Activated T-cell treated with anti-CD3 and anti-CD28 coated beads for 24 hours (primary cell): ENCODE measurements at places on chromosomes 12 and 14.

GRCh38 chr12:109302358-109302757 lies 6.7 kb downstream of the FOXN4 start:
- no peak for DNase-seq

DNA sequence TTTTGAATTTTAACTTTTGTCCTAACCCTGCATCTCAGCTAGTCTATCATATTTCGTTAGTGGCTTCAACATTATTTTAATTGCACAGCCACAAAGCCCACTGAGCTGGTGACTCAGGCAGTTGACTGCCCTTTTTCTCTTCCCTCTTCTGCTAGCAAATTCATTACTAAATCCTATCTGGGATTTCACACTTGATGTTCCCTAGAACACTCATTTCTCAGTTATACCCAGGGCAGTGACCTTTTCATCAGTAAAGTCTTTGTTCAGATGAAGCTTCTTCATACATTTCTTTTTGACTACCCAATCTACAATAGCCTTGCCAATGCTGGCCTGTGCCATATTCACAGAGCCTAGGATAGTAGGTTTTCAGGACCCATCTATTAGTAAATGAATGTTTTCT lies 107.0 kb downstream of the ATXN7L3B start:
- DNase-seq: no peak

- DNase-seq: no peak
Observed at GRCh38 chr12:28882444-28882843, 266.6 kb upstream of the FAR2 start.

DNA sequence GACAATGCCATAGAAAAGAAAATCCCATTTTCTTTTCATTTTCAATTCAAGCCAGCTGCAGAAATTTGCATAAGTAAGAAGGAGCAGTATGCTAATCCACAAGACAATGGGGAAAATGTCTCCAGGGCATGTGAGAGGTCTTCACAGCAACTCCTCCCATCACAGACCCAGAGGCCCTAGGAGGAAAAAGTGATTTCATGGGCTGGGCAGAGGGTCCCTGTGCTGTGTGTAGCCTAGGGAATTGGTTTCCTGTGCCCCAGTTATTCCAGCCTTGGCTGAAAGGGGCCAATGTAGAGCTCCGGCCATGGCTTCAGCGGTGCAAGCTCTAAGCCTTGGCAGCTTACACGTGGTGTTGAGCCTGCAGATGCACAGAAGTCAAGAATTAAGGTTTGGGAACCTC lies 211.4 kb downstream of the CCDC59 start:
- DNase-seq: no peak

- no peak for DNase-seq
Observed at GRCh38 chr12:116293687-116294453, 16.4 kb upstream of the MED13L start.

- DNase-seq: no peak
Observed at GRCh38 chr12:49702676-49703215, 4.5 kb downstream of the FMNL3 start.

DNA sequence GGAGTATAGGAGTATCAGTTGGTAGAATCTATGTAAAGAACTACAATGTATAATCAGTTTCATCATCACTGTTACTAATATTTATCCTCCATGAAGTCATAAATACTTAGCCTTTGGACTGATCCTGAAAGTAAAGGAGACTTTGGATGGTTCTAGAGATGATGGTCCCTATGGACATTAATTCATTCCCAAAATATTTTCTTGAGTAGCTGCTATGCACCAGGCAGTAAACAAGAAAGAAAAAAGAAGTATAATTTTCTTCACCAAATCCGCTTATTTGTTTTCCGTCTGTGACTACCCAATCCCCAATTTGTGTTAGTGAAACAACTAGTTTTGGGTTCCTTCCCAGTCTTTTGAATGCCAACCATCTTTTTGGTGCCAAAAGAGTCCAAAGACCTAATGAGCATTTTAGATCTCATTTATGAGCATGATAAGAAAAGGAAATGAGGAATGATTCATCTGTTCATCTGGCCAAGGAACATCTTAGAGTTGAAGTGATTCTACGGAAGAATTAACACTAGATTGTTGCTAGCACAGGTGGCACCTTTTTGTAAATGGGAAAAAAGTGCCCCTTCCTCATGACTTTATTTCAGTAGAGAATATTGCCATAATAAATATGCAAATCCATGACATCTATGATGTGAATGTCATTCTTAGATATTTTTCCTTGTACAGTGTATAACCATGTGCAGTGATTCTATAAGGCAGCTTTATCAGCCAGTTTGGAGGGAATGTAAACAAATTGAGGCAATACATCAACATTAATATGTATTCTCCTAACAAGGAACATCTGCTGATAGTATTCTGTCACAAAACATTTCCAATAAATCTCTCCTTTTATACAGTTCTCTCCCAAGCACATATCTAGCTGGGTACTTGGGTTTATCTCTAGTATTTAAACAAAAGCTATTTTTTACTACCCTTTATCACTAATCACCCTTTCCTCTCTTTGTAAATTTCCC lies 85.1 kb upstream of the CCDC91 start:
- no peak for DNase-seq

DNA sequence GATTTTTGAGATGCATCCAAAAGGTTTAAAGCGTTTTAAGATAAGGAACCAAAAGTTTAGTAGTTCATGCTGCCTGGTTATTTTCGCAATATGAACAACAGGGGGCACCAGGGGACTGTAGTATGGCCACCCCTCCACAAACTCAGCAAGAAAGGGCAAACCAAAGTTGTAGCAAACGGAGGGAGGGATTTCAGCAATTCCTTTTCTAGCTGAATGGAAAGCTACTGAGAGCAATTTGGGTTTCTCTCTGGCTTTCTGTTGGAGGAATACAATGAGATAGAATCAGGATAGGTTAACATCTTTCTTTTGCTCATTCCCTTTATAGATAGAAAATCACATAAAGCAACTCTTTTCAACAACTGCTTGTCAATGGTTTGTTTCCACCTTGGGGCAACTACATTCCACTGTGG lies 62.5 kb downstream of the DRAM1 start:
- DNase-seq: peak; percentile 27

GRCh38 chr12:100674036-100674888 lies 100.8 kb downstream of the GAS2L3 start:
- DNase-seq: no peak

DNA sequence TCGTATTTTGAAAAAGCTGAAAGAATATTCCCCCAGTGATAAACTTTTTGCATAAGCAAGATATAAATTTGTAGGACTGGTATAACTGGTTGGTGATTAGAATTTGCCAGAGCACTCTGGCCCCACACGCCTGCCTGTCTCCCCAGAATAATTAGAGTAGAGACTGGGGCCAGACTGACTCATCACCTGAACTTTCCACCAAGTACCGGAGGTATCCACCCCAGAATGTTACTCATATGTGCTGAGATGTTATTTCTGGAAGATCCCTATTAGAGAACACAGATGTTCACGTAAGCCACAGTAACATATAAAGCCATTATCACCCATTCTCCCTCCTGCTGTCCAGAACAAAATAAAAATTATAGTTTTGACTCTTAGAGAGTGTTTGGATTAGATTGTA lies 49.5 kb upstream of the PIWIL1 start:
- DNase-seq: no peak

DNA sequence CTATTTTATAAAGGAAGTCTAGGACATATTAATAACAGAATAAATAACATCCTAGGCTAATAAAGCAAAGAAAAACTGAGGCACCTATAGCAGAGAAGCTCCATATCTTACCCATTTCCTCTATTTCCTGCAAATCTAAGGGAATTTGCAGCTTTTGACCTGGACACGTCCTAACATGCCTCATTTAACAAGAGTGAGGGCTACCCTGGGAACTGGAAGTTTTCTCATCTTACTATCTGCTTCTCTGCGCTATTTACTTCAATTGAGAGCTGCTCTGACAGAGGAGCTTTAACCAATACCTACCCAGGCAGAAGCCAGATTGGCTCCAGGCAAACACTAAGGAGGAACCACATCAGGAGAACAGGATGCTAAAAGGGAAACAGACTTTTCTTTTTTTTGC lies 5.7 kb downstream of the YBX3 start:
- no peak for DNase-seq

DNA sequence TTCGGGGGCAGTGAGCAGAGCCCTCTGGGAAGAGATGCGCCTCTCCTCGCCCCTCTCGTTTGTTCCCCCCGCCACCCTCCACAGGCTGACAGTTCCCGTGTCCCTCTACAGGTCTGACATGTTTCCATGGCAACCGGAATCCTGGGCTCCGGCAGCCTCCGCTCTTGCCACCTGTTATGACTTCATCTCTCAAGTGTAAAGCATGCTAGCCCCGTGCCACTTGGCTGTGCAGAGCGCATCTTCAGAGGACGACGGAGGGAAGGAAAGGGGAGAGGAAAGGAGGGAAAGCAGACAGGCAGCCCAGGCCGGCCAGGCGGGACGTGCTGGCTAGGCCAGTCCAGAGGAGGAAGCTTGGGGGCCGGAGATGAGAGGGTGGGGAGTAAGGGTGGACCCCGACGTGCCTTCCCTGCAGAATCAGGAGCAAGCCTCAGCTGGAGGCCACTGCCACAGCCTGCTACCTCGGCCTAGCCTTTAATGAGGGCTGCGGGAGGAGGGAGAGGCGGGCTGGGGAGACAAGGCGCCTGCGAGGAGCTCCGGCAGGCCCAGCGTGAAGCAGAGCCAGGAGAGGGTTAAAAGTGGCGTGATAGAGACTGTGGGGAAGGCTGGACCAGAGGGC lies 214.3 kb downstream of the DPF3 start:
- DNase-seq: no peak

DNA sequence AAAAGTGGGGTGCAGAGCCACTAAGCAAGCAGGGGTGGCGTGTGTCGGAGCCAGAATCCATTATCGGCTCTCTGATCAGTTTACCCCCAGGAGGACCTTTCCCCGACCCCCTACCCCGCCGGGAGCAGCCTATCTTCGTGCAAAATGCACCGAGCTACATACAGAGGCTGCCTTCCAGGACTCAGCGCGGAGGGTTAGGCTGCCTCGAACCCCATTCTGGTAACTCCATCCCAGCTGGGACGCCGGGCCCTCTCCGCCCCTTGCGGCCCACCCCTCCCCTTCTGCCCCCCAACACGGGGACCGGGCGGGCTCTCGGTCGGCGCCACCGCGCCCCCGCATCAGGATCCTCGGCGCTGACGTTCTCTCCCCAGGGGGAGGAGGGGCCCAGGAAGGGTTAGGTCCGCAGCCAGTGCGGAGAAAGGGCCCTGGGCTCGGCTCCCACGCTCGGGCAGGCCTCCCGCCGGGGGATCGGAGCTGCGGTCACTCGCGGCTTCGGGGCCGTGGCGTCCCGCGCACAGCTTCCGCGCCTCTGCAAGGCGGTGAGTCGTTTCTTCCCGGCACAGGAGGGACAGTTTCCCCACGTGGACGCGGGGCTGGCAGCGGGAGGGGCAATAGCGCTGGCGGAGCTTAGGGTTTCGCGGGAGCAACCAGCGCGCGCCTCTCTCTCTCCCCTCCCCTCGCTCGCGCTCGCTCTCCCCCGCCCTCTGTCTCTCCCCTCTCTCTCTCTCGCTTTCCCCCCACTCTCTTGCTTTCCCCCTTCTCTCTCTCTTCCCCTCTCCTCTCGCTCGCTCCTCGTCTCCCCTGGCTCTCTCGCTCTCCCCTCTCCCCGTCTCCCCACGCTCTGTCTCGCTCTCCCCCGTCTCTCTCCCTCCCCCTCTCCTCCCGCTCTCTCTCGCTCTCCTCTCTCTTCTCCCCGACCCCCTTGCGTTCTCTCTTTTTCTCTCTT lies 12.5 kb upstream of the MAP3K9 start:
- DNase-seq: peak; percentile 49

DNA sequence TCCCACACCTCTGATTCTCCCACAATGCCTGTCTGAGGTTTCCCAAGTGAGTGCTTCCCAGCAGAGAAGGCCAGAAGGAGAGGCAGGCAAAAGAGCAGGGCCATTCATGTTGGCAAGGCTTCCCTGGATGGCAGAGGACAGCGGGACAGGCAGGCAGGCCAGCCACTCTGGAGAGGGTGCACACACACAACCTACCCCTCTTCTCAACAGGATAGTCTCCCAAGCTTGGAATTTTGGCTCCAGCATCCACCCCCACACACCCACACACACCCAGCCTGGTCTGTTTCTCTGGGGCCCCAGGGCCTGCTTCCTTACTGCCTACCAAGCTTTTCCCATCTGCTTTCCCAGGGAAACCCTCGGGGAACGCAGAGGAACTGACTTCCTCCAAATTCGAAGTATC lies 15.4 kb upstream of the RACGAP1 start:
- no peak for DNase-seq

- no peak for DNase-seq
Observed at GRCh38 chr12:130961921-130962451, 8.3 kb downstream of the ADGRD1 start.

- no peak for DNase-seq
Observed at GRCh38 chr12:21696625-21697024, 39.0 kb upstream of the LDHB start.

DNA sequence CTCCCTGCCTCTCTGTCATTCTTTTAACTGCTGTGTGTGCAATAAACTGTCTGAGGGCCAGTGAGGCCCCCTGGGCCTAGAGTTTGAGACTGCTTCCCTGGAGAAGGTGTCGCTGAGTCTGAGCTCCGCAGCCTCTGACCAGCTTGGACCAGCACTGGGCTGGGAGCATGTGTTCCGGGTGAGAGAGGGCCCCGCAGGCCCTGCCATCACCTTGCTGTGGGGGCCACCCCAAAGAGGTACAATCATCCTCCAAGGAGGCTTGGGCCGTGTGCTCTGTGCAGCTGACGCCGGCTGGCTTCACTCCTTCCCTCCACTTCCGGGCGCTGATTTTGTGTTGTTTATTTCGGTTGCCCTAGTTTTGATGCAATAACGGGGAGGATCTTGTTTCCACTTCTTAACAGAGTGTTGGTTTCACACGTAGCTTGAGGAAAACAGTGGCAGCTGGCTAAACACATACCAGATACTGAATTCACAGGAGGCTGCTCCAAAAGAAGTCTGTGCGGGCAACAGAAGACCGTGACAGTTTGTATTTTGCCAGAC lies 121.6 kb downstream of the TMEM132C start:
- no peak for DNase-seq

- DNase-seq: no peak
Observed at GRCh38 chr14:104212206-104213095, 74.1 kb downstream of the KIF26A start.

GRCh38 chr12:111250251-111250881 lies 118.5 kb downstream of the PHETA1 start:
- DNase-seq: no peak

DNA sequence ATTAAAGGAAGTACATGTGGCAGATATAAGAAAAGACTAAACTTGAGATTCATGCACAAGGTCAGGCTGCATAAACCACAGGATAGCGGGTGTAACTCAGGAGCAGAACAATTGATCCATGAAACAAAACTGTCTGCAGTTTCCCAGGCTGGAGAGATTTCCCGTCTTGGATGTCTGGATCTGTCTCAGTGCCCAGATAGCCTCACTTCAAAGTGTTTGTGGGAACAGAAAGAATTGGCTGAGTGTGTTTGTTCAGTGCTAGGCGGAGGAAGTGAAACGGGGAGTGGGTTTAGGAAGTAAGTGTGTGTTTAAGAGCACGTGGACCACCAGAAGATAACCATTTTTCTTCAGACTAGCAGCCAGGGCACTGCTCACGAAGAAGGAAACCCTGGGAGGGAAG lies 1.4 kb upstream of the RNASE10 start:
- DNase-seq: no peak

GRCh38 chr12:48004053-48004941 lies at the start of gene COL2A1:
Gene COL2A1 (minus strand): TSS chr12:48004476. CDS start chr12:48004321, 155 bp downstream.
- DNase-seq: no peak

- DNase-seq: peak; percentile 47
Observed at GRCh38 chr14:64823305-64823861, 56.3 kb downstream of the SPTB start.

- peak; percentile 31 for DNase-seq
Observed at GRCh38 chr12:123983822-123984485, 10.9 kb downstream of the ZNF664 start.

- no peak for DNase-seq
Observed at GRCh38 chr14:95250936-95251335, 68.8 kb downstream of the CLMN start.
